CD4-positive, alpha-beta T cell treated with Interleukin-4 for 4 hours (primary cell): ENCODE measurements at places on chromosomes 12 and 14.
A peak's percentile ranks its signal among the peaks of the same experiment; 100 is the strongest.

GRCh38 chr12:38490941-38491340, 174.4 kb downstream of the ALG10B start:
- DNase-seq: no peak

DNA sequence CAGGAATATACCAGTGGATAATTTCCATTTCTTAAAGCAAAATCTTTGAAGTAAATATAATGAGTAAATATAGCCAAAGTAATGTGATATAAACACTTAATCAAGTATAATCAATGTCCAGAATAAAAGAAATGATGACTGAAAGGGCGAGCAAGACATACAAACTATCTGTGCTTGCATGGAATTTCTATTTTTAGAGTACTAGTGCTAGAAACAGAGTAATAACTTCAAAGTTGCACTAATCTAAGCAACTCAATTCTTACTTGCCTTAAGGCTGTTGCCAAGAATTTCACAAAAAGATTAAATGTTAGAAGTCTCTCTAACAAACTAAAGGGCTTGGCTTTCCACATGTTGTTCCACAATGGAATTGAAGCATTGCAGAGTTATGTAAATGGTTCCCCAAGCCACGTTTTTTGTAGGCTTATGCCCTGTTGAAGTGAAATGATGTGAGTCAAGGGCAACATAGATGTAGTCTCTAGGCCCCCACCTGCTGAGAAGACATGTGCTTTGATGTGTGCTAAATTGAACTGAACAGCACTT, 175.0 kb upstream of the LMNTD1 start:
- no peak for DNase-seq

- no peak for DNase-seq
Measured at GRCh38 chr12:19605720-19606119, 166.4 kb downstream of the AEBP2 start.

- DNase-seq: no peak
Measured at GRCh38 chr12:6775185-6776174, 3.2 kb downstream of the LAG3 start.

DNA sequence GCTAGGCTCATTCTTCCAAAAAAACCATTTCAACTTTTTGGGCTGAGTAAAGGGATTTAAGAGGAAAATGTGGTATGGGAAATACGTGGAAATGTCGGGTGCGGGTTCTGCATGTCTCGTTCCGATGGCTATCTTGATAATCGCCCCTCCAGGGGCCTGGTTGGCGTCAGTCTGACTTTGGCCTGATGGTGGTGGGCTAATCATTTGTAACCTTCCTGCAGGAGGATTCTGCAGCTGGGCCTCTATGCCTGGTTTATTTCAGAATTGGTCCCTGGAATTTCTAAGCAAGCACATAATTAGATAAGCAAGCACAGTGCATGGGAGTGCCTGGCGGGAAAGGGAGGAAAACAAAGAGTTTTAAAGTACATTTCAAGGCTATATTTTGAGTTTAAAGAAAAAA, 14.8 kb upstream of the SLC4A8 start:
- DNase-seq: no peak

- DNase-seq: no peak
Measured at GRCh38 chr14:39680777-39681176, 248.5 kb upstream of the FBXO33 start.

- DNase-seq: no peak
Measured at GRCh38 chr12:95200128-95200894, 17.0 kb downstream of the FGD6 start.

GRCh38 chr14:69882116-69882864, 3.1 kb downstream of the SMOC1 start:
- DNase-seq: no peak

- no peak for DNase-seq
Measured at GRCh38 chr14:89406941-89407340, 10.1 kb downstream of the FOXN3 start.

DNA sequence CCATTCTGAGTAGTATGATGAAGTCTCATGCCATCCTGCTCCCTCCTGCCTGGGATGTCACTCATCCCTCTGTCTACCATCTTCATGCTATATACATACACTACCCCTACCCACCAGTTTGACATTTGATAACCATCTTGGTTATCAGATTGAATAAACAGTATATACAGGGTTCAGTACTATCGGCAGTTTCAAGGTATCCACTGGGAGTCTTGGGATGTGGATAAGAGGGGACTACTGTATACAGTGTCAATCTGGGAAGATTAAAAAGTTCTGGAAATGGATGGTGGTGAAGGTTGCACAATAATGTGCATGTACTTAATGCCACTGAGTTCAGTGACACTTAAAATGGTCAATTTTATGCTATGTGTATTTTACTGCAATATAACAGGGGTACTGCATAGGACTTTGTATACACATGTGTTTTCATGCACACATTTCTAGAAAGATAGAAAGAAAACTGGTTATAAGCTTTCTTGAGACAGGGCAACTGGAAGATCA, 22.1 kb downstream of the SPPL3 start:
- DNase-seq: no peak

GRCh38 chr12:116200812-116201211, 76.7 kb downstream of the MED13L start:
- DNase-seq: no peak

DNA sequence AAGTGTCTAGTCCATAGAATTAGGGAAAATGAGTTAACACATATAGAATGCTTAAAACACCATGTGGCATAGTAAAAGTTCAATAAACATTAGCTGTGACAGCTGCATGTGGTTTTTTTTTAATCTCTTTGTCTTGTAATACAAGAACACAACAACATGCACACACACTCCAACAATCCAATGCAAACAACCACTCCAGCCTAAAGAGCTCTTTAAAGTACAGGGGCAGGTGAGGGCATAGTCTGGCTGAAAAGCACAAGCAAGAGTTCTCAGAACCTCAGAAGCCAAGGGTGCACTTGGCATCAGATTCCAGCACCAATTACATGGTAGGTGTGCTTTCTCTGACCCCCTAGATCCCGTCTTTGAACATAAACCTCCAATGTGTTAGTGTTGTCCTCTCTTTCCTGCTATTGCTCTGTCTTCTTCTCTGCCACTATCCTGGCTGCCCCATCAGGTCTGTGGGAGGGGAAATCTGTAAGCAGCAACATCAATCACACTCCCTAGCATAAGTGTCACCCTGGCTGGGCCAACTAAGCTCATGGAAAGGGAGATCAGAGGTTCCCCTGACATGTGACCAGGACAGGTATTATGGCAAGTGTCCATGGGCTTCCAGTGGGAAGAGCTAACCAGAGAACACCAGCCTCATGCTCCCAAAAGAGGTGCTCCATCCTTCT, 91.0 kb downstream of the SLC8A3 start:
- no peak for DNase-seq

DNA sequence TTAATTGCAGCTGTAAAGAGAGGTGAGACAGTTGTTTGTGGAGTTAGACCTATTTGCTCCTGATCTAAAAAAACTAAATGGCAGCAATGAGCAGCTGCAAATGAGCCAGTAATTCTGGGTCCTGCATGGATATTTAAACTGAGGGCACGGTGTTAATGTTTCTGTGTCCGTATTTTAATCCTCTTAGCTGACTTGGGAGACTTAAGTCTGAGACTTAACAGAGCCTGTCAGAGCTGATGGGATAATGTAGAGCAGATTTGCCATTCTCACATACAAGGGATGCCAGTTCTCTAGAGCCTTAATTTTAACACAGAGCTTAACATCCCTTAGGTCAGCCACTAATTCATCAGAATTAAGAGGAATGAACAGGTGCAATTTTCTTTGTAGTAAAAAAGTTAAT, 178.6 kb upstream of the PDE3A start:
- no peak for DNase-seq

GRCh38 chr12:80864046-80864735, 73.5 kb downstream of the LIN7A start:
- DNase-seq: no peak

GRCh38 chr14:97920201-97920600, 1123.0 kb downstream of the VRK1 start:
- DNase-seq: no peak

GRCh38 chr14:33836203-33836899, 114.5 kb downstream of the EGLN3 start:
- DNase-seq: no peak

GRCh38 chr14:99192830-99193229, 79.2 kb downstream of the BCL11B start:
- DNase-seq: no peak

DNA sequence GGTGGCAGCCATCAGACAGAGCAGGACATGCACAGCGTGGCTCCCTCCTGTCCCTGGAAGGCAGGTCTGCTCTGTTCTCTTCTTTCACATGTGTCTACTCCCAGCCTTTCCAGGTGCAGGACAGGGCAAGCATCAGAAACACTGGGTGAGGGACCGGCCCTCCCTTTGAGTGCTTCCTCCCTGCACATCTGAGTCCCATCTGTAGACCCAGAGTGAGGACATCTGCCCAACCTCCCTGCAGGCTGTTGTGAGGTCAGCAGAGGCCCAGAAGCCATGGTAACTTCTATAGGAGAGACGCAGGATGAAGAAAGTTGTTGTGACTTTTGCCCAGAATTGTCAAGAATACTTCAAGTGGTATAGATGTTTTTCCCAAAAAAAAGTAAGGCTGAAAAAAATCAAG, 282.7 kb downstream of the CACNA1C start:
- no peak for DNase-seq

- no peak for DNase-seq
Measured at GRCh38 chr12:130557201-130557600, 158.9 kb downstream of the RIMBP2 start.

DNA sequence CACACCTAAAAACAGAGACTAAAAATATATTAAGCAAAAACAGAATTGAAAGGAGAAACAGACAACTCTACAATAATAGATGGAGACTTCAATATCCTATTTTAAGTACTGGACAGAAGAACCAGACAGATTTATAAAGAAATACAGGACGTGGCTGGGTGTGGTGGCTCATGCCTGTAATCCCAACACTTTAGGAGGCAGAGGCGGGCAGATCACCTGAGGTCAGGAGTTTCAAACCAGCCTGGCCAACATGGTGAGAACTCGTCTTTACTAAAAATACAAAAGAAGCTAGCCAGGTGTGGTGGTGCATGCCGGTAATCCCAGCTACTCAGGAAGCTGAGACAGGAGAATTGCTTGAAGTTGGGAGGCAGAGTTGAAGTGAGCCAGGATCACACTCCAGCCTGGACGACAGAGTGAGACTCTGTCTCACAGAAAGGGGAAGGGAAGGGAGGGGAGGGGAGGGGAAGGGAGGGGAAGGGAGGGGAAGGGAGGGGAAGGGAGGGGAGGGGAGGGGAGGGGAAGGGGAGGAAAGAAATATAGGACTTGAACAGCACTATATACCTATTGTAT, 53.0 kb downstream of the CDK17 start:
- DNase-seq: no peak

- no peak for DNase-seq
Measured at GRCh38 chr14:78075033-78075432, 95.1 kb upstream of the NRXN3 start.

GRCh38 chr12:19971361-19972280, 396.7 kb upstream of the PDE3A start:
- DNase-seq: no peak

DNA sequence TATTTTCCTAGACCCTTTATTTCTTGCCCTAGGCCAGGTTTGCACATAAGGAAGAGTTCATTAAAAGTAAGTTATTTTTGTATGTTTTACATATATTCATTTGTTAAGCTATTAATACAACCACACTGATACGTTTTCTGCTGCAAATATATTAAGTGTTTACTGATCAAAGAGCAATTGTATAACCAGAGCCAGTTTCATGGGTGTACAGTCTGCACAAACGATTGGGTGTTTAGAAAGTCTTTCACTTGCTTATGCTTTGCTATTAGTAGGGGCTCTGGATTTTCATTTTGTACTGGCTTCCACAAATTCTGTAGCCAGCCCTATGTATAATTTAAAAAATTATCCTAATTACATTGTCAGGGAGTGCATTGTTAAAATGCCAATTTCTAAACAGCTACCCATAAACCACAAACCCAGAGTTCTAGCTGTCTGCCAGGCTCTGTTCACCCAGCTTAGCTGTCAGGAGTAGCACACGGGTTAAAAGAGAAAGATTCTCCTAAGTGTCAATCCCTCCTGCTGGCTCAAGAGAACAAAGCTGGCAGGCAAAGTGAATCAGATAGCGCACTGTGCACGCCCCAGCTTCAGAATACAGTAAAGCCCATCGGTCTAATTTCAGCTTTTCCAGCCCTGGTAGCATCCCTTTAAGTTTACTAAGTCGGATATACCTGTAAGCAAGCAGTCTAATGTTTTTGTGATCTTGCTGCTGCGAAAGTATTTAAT, 151.0 kb upstream of the LMO3 start:
- no peak for DNase-seq

- no peak for DNase-seq
Measured at GRCh38 chr14:58919217-58919616, 269.2 kb upstream of the DAAM1 start.

GRCh38 chr12:45244561-45245343, 28.9 kb downstream of the ANO6 start:
- peak; percentile 32 for DNase-seq

- no peak for DNase-seq
Measured at GRCh38 chr12:52494518-52494917, 1.5 kb upstream of the KRT6A start.

GRCh38 chr14:59450716-59451115, 14.5 kb downstream of the GPR135 start:
- no peak for DNase-seq

DNA sequence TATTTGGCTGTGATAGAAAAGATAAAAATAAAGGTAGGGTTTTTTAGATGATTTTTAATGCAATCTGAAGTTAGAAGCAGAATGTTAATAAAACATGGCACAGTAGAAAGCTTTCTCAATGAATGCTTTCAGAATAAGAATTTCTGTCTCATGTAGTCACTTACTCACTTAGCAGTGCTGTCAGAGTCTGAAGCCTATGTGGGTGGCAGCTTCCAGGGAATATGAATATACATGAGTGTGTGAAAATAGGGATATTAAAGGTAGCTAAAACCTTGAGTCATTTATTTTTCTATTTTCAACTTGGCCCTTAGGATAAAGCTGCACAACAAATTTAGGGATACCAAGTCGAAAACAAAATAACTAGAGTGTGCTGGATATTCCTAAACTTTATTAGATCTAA, 427.9 kb downstream of the AEBP2 start:
- DNase-seq: no peak

- DNase-seq: no peak
Measured at GRCh38 chr14:24335461-24336171, 745 bp upstream of the ADCY4 start.

DNA sequence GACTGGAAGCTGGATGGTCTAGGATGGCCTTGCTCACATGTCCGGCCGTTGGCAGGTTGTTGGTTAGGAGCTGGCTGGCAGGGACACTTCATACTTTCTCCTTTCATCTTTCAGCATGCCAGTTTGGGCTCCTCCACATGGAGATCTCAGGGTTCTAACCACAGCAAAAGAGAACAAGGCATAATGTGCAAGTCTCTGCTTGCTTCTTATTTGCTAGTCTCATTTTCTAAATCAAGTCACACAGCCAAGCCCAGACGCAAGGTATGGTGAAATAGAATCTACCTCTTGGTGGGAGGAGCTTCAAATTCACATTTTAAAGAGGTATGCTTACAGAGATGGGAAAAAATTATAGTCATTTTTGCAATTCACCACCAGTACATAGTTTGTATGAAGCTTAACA, 69.1 kb upstream of the NAP1L1 start:
- no peak for DNase-seq

GRCh38 chr12:42982828-42983227, 393.3 kb upstream of the PRICKLE1 start:
- no peak for DNase-seq

- DNase-seq: no peak
Measured at GRCh38 chr12:28265435-28266042, 75.3 kb downstream of the CCDC91 start.
